NCI-H1092 (cell line): ENCODE measurements at places on chromosomes 11 and 22.

GRCh38 chr22:24001314-24001713, 3.9 kb downstream of the GSTT4 start:
- no peak for DNase-seq

- peak; percentile 76 for DNase-seq
Observed at GRCh38 chr11:119094816-119095065, 6.9 kb downstream of the DPAGT1 start.

GRCh38 chr11:19093976-19094375, 23.0 kb upstream of the ZDHHC13 start:
- DNase-seq = no peak

GRCh38 chr11:46414879-46415278, 23.3 kb upstream of the CHRM4 start:
- DNase-seq = peak; percentile 89

DNA sequence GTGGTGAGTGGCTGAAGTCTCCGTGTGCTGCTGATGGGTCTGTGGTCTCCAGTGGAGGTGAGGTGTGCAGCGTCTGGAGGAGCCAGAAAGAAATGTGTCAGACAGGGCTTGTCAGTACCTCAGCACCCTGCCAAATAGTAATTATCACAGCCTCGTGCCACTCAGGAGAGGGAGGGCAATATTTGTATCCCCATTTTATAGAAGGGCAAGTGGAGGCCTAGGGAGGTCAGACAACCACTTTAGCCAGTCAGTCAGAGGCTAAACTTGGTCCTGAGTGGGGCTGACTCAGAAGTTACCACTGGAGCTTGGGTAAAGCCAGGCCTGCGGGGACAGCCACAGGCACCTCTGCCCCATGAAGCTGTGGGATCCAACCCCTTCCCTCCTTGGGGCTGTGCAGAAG, 11.5 kb upstream of the ELF5 start:
- no peak for DNase-seq

DNA sequence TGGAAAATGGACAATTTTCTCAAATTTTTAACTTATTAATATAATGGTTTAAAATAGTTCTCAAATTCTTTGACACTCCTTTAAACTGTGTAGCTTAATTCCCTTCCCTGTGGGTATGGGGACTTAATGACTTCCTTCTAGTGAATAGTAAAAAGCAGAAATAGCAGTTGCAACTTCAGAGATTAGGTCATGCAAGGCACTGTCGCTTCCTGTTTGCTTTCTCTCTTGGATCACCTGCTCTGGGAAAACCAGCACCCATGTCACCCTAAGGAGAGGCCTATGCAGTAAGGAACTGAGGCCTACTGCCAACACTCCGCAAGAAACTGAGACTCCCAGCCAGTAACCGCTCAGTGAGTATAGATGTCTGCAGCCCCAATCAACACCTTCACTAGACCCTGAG, 5.5 kb upstream of the PANX3 start:
- no peak for DNase-seq

GRCh38 chr11:63768237-63769041, at the start of gene ZFTA:
Gene ZFTA, minus strand, starts transcription at chr11:63768775. Its CDS starts 153 bp downstream, at chr11:63768622.
- DNase-seq = peak; percentile 61

DNA sequence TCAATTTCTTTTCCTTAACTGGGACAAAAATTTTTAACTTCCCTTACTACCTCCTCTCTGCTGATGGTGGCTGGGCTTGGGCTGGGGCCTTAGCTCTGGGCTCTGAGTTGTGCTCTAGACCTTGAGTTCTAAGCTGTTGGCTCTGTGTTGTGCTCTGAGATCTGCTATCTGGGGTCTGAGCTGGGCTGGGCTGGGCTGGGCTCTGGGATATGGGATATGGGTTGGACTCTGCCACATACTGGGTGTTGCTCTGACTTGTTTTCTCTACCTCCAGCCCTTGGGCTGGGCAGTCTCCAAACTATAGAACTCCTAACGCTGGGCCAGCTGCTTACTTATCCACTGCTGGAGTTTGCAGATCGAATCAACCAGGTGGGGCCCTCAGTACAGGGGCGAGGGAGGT, 41.9 kb downstream of the DNHD1 start:
- no peak for DNase-seq

DNA sequence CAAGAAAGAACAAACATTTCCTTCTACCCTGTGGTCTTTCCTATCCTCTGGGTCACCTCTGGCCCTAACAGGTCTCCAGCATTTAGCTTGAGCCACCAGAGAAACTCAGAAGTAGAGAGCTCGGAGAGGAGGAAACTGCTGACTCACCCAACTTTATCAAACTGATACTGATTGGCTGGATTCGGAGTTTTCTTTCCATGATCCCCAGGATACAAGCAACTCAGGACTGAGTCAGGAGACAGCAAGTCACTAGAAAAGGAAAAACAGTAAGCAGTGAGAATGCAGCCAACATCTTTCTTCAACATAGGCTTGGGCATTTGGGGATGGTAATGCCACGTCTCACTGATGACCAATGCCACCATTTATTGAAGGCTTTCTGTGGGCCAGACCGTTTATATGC, 32.7 kb downstream of the THOC5 start:
- DNase-seq = no peak

GRCh38 chr11:128981254-128981653, 38.6 kb upstream of the TP53AIP1 start:
- DNase-seq = no peak

GRCh38 chr11:108672113-108672512, 7.2 kb downstream of the DDX10 start:
- no peak for DNase-seq

GRCh38 chr11:8201644-8202365, 33.0 kb upstream of the RIC3 start:
- no peak for DNase-seq

DNA sequence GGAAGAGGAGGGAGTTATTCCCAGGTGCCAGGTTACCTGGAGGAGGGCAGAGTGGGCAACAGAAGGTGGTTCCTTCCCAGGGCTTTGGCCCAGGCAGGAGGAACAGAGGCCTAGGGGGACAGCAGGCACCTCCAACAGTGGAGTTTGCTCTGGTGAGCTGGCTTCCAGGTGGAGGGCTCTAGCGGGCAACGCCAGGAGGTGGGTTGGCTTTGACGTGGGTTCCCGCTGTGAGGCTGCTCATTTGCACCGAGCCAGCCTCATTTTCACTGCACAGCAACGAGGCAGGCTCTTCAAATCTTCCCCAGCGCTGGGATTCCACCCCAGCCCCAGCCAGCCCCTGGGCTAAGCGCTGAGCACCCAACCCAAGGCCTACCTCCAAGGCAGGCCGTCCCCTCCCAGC, 8.1 kb downstream of the IGSF9B start:
- peak; percentile 51 for DNase-seq

DNA sequence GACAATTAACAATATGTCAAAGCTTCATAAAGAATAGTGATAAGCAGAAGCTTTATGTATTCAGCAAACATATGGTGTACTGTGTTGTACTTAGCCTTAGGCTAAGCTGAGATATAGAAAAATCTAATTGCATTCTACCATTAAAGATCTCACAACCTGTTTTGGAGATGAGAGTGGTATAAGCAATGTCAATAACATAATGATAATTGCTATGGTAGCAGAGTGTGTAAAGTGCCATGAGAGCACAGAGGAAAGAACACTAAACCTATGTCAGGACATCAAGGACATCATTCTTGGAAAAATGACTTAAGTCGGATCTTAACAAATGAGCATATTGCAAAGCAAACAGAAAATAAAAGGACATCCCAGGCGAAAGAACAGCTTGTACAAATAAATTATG, 28.6 kb upstream of the ANGPTL5 start:
- DNase-seq = no peak

- DNase-seq = no peak
Observed at GRCh38 chr11:132254906-132255305, 884.5 kb downstream of the NTM start.

DNA sequence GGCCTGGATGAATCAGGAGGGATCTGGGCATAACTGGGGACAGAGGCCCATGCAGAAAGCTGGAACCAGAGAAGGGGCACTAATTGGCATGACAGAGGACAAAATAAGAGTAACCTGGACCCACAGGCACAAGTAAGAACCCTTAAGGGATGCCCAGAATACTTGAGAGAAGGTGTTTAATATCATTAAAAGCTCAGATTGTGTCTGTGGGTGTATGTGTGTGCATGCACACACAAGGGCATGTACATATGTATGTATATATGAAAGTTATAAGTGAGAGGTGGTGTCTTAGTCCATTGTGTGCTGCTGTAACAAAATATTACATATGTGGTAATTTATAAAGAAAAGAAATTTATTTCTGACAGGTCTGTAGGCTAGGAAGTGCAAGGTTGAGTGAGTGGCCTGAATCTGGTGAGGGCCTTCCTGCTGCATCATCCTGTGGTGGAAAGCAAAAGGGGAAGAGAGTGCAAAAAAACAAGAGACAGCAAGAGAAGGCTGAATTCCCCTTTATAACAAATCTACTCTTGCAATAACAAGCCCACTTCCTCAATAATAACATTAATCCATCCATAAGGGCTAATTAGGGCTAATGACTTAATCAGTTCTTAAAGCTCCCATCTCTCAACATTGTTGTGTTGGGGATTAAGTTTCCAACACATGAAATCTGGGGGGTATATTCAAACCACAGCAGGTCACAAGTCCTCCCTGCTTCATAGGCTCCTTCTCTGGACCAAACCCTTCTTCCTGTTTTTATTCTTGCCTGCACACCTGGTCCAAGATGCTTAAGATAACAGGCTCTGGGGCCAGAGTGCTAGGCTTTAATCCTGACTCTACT, 68.3 kb upstream of the POU2AF2 start:
- DNase-seq = no peak

- DNase-seq = no peak
Observed at GRCh38 chr11:95487391-95487790, 256.4 kb upstream of the SESN3 start.
